Stimulated activated CD4-positive, alpha-beta T cell treated with anti-CD3 and anti-CD28 coated beads, Interleukin-2, amount 100 ng/mL, for 4 hours (primary cell): ENCODE measurements at places on chromosomes 3 and 15.
A peak's percentile ranks its signal among the peaks of the same experiment; 100 is the strongest.

- no peak for DNase-seq
Observed at GRCh38 chr3:17162116-17162515, 277.4 kb downstream of the PLCL2 start.

- no peak for DNase-seq
Observed at GRCh38 chr15:62211348-62211747, 46.3 kb upstream of the C2CD4B start.

DNA sequence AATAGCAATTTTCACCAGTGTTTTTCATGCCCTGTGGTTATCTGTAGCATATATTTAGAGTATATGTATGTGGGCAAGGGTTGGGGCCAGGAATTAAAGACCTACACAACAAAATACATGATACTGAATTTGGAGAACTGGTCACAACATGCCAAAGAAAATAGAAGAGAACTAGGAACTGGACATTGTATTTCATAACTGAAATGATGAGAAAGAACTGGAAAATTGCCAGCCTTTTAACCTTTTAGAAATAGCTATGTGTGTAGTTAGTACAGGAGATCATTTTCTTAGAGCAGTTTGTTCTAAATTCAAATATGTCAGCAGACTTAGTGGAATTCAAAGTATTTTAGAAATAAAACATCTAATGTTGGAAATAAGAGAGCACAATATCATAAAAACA lies 227.1 kb upstream of the CGNL1 start:
- DNase-seq, result no peak

- no peak for DNase-seq
Observed at GRCh38 chr15:101213570-101213969, 38.3 kb downstream of the CHSY1 start.

GRCh38 chr3:120558771-120559241 lies 37.3 kb upstream of the NDUFB4 start:
- peak; percentile 66 for DNase-seq

- no peak for DNase-seq
Observed at GRCh38 chr15:95826412-95827195, 503.9 kb upstream of the NR2F2 start.

DNA sequence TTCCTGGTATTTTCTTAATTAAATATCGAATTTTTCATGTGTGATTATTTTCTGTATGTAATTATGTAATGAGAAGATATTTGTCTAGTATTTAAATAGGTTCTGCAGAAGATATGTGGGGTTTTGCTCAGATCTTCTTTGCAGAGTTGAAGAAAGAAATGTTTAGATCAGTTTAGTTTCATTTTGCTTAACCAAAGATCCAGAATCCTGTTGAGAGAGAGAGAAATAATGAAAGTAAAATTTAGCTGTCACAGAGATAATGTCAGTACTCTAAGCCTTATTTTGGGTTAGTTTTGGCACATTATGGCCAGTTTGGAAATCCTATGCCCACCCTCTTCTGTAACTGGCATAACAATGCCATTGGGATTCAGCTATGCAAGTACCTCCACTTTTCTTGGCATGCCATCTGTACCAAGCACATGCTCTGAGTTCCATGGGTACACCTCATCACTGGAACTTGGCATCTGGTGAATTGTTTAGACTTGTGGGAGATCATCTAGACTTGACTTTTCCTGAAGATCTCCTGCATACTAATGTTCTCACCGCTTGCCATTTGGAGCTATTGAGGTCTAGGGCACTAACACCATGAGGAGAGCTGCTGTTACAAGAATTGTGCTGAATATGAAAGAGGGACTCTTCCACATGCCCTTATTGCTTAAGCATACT lies 30.9 kb downstream of the PLSCR1 start:
- DNase-seq, result no peak

GRCh38 chr15:68699124-68699880 lies 120.5 kb downstream of the CORO2B start:
- DNase-seq, result no peak
